ENCODE measurements at places on chromosomes 2 and 18.

DNA sequence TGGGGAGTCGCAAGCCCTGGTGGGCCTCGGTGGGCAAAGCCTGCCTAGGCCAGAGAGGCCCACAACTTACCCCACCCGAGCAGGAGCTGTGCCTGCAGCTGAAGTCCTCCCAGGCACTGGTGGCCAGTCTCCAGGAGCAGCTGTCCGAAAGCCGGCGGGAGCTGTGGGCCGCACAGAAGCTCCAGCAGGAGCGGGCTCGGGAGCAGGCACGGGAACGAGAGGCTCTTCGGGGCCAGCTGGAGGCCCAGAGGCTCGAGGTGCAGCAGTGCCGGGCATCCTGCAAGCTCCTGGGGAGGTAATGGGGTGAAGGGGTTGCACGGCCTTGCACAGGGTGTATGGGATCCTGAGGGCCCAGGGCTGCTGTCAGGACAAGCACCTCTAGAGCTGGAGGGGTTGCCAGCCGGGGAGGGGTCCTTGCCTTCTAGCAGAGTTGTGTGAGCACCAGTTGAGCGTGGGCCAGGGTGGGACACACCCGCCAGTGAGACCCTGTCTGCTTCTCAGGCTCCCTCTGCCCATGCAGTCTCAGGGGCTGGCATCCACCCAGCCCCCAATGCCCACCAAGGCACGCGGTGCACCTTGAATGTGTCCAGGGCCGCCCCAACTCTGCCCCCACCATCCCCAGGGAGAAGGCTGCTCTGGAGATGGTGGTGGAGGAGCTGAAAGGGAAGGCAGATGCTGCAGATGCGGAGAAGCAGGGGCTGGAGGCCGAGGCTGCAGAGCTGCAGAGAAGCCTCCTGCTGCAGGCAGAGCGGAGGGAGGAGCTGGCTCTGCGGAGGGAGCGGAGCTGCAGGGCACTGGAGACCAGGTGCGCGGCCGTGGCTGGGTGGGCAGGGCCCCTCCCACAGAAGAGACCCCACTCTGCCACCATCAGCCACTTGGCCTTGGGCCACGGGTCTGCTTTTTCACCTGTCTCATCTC lies 27.2 kb downstream of the CROCC2 start:
- DNase-seq, result no peak

- no peak for DNase-seq
Measured at GRCh38 chr2:85178980-85179411, 45.8 kb downstream of the TCF7L1 start.

- no peak for DNase-seq
Measured at GRCh38 chr2:43010438-43011157, 215.8 kb downstream of the ZFP36L2 start.

GRCh38 chr18:78406743-78407465 lies 572.7 kb upstream of the SALL3 start:
- DNase-seq, result no peak

GRCh38 chr18:55642191-55642590 lies 54.2 kb upstream of the TCF4 start:
- DNase-seq, result no peak

- DNase-seq, result peak; percentile 18
Measured at GRCh38 chr18:63994783-63995399, 25.0 kb downstream of the SERPINB8 start.

- DNase-seq, result no peak
Measured at GRCh38 chr2:31529256-31529655, 51.5 kb downstream of the SRD5A2 start.

DNA sequence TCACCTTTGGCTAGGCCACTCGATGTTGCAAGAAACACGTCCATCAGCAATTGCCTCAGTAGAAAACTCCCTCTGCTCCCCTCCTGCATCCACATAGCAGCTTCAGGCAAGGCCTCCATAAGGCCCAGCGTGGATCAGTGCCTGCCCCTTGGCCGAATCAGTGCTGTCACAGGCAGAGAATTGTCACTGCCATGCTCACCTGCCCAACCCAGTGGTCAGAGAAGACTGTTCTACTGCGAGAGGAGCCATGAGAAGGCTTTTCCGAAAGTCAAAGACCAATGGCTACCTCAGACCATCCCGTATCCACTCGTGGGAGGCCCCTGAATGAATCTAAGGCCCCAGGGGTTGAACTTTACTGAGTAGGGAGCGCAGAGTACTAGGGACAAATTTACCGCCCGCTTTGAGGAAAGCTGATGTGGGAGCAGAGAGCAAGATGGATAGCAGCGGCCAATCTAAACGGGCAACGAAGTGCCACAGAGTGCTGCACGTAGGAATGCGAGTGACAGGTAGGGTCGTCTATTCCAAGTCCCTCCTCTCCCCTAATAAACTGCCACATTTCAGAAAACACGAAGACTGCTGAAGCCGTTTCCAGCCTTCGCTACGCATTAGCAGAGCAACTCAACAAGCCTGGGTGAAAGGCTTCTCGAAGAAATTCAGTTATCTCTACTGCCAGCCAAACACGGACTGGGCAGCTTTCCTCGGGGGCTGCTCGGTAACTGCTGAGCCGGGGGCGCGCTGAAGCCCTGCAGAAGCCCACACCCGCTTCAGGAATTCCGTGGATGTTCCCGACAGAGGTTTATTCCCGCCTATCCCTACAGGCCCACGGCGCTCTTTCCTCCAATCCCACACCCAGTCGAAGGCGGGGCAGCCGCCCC lies 968 bp upstream of the RALBP1 start:
- no peak for DNase-seq

DNA sequence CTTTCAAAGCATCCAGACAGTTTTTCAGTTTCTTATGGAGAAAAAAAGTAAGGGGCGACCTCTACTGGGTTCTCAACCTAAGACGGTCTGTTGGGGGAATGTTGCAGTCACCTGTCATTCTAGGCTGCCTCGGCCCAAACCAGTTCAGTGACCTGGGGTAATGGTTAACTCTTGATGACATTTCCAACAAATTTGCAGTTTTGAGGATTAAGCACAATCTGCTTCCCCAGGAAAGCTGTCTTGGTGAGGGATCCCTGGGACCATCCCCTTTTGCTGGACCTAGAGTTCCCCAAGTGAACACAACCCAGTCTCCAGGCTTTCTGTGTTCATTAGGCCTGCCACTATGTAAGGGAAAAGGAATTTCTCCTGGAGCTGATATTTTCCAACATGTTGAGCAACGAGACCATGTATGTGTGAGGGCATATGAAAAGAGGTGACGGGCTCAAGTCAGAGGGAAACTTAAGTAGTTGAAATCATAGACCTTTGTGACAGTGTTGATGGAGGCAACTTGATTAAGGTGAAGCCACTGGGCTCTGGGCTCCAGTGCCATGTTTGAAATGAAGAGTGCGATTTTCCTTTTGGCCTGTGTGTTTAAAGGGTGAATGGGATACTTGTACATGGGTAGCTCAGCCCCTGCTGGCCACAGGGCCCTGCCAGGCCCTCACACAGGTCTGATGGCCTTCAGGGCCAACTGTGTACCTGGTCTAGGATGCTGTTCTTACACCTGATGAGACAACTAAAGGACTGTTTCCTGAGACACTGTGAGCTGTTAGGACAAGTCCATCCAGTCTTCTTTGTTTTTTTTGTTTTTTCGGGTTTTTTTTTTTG lies 27.0 kb downstream of the FOSL2 start:
- DNase-seq, result no peak

GRCh38 chr2:15811367-15811766 lies 129.0 kb upstream of the MYCN start:
- DNase-seq, result no peak

- no peak for DNase-seq
Measured at GRCh38 chr2:74186038-74186437, 7.4 kb upstream of the MOB1A start.

DNA sequence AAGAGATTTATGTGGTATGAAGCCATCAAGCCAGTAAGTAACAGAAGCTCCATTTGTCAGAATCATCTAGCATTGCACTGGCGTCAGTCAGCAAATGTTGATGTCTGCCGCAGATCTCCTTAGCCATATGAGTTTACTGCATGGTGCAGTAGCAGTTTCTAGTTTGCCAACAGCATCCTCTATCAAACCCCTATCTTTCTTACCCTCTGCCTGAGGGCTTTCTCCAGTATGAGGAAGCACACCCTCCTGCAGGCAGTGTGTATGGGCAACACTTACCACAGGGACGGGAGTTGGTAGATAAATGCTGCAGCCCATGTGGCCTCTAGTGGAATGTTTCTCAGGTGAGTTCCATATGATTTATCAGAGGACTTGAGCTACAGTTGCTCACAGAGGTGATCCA lies 63.7 kb downstream of the EFEMP1 start:
- no peak for DNase-seq

- no peak for DNase-seq
Measured at GRCh38 chr2:145292166-145292565, 772.2 kb upstream of the ZEB2 start.

DNA sequence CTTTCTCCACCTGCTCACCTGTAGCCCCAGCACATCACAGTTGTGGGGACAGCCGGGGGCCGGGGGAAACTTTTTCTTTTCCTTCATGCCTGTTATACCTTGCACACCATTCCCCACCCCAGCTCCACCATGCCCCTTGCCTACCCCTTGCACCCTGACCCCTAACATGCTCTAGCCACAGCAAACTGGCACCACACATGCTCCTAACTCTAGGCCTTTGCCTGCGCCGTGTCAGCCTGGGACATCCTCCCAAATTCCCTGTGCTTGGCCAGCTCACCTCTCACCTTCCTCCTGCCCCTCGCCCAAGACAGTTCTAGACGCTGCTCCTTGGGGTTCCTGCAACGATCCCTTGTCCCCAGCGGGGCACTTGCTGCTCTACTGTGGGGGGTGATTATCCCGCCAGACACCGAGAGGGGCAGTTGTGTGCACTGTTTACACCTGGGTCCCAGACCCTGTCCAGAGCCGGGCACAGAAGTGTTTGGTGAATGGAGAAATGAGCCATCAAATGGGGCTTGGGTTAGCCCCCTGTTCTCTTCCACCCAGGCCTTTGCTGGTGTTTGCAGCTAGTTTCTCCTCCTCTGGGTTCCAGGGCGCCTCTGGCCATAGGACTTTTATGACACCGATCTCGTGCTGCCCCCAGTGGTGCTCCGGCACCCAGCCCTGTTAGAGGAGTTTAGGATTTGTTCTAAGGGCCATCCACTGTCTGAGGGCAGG lies 129.8 kb downstream of the CTIF start:
- no peak for DNase-seq

GRCh38 chr18:21457179-21457535 lies 143.3 kb downstream of the ESCO1 start:
- DNase-seq, result no peak

GRCh38 chr18:33538418-33539042 lies 39.5 kb upstream of the ASXL3 start:
- DNase-seq, result no peak

DNA sequence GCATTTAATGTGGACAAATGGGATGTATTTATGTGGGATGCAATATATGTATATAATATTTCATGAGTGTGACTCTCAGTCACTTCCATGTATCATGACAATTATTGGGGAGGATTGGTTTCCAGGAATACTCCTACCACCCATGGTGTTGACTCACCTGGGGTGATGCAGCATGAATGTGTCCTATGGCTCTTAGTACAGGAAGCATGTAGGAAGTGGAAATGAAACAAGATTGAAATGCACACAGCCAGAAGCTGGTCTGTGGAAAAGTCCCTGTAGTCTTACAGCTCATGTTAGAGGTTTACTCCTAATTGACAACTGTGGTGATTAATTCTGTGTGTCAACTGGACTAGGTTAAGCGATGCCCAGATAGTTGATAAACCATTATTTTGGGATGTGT lies 89.3 kb upstream of the HAAO start:
- no peak for DNase-seq

GRCh38 chr2:45712570-45712969 lies 61.1 kb downstream of the PRKCE start:
- DNase-seq, result no peak

- no peak for DNase-seq
Measured at GRCh38 chr2:15993666-15994065, 53.3 kb downstream of the MYCN start.

DNA sequence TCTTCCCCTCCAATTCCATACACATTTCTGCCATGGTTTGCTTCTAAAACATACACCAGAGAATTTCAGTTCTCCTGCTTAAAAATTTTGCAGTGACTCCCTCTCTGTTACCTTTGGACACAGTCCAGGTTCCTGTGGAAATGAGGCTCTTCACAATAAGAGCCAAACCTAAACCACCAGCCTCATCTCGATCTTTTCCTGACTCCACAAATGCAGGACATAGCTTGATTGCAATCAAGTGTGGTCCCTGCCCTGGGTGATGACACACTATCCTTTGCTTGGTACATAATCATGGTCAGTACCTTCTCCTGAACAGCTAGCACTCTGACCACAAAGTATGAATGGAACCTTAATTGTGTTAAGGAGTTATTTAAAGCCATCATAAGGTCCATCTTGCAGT lies 134.9 kb upstream of the CHAC2 start:
- DNase-seq, result no peak

- no peak for DNase-seq
Measured at GRCh38 chr2:40914666-40915065, 462.8 kb upstream of the SLC8A1 start.

DNA sequence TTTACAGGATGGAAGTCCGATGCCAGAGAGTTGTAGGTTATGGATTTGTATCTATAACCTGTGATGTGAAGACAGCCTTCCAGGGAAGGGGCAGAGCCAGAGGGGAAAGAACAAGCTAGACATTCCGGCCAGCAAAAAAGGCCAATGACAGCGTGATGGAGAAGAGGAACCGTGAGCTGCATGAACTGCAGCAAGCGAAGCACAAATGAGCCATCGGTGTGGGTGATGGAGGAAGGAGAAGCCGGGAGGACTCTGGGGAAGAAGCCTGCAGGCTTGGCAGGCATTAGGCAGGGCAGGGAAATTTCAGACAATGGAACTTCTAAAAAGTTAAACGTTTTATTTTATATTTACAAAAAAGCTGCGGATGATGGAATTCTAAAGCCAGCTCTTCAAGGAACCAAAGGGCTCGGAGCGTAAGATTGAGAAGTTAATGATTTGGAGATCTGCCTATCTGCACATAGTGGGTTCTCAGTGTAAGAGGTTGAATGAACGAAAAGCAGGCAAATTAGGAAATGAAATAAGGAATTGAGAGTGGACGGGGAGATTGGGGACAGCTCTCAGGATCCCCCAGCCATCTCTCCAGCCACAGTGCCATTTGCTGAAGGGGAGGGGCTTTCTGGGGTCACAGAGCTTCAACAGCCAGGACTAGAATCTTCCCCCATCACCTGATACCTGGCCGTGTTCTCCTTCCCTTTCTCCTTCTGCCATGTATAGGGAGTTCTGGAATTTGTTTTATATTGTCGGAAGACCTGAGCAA lies 28.4 kb downstream of the NGEF start:
- DNase-seq, result no peak

Measured in stimulated activated CD4-positive, alpha-beta T cell treated with anti-CD3 and anti-CD28 coated beads, TNF-alpha, amount 100 ng/mL, for 4 hours (primary cell).